Transverse colon (tissue), 4 donors: ENCODE measurements at places on chromosomes 3 and 15.
A peak's percentile ranks its signal among the peaks of the same experiment; 100 is the strongest.

- DNase-seq, result no peak
Measured at GRCh38 chr3:23068016-23068728, 135.0 kb upstream of the UBE2E2 start.

DNA sequence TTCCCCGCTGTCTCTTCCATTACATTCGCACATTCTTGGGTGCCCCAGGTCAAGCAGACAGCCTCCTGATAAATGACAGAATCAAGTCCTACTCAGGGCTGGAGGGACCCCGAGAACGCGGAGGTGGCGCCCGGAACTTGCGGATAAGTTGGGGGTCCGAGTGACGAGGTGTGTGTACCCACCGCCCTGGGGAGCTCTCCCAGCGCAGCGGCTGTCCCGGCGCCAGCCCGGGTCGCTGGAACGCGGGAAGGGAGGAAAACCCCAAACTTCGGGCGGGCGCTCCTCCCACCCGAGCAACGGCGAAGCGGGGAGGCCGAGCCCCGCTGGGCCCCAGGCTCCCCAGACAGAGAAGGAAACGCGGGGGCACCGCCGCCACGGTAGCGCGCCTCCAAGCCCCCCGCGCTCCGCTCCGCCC lies 550 bp downstream of the CLN6 start:
- DNase-seq, result no peak

GRCh38 chr3:168087539-168087938 lies 8.2 kb downstream of the GOLIM4 start:
- no peak for DNase-seq

- no peak for DNase-seq
Measured at GRCh38 chr3:43005253-43005652, 26.1 kb downstream of the GASK1A start.

DNA sequence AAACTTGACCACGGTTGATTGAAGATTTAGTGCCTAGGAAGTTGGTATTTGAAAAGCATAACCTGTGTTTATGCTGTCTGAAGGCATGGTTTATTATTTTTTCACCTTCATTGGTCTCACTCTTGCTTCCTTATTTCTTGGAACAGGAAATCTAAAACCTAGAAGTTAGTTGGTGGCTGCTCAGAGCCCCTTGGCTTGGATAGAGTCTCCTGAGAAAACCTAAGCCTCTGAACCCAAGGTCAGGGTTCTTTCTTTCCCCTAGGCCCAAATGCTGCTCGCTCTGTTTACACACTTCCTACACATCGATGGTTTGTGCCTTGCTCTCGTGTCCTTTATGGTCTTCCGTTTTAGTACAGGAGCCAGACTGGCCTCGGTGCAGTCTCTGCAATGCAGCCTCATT lies 82.2 kb downstream of the TRAK1 start:
- no peak for DNase-seq

- no peak for DNase-seq
Measured at GRCh38 chr15:74431645-74432044, 2.1 kb downstream of the SEMA7A start.

- no peak for DNase-seq
Measured at GRCh38 chr3:51955175-51955892, at the start of gene GPR62. TSS of gene GPR62 (plus strand) at chr3:51955381. CDS start at chr3:51955653, 272 bp downstream.

- no peak for DNase-seq
Measured at GRCh38 chr3:126016616-126017015, 47.6 kb downstream of the ROPN1B start.

- DNase-seq, result no peak
Measured at GRCh38 chr15:84658788-84659411, 901 bp upstream of the NMB start.

DNA sequence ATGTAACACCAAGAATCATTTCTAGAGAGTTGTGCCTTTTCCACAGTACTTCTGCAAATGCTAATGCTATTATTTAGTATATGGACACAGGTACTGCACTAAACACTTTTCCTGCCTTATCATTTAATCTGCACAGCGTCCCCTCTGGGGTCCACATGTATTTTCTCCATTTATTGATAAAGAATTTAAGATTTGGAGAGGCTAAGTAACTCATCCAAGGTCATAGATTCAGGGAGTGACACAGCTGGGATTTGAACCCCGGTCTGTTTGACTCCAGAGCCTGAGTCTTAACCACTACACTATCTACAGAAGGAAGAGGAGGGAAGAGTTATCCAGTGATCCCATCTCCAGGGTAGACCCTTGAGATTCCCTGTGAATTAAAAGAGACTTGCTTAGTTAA lies 24.9 kb upstream of the TPRG1 start:
- DNase-seq, result no peak

DNA sequence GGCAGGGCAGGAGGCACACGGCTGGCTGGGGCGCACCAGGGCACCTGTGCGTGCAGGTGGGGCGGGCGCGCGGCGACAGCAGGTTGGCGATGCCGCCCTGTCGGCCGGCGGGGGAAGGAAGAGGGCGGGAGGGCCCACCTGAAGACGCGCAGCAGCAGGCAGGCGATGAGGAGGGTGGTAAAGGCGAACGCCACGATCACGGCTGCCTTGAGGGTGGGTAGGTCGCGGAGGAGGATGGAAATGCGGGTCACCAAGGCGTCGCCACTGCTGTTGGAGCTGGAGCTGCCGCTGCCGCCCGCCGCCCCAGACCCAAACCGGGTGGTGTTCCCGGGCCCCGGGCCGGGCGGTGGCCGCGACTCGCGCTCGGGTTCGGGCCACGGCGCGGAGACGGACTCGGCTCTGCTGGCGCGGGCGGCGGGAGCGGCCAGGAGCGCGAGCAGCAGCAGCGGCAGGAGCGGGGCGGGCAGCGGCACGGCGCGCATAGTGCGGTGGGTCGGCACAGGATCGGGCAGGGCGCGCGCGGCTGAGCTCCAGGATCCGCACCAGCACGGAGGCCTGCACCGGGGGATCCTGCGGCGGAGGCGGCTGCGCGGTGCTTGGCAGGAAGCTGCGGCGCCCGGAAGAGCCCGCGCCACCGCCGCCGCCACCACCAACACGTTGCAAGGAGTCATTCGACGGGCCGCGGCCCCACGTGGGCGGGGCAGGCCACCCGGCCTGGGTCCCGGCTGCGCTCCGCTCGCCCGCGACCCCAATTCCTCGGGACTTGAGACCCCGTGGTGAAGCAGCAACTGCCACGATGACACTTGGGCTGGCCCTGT lies at the start of gene FAM174B:
FAM174B (minus strand) TSS at position 598 of the 818 bp plus-strand sequence.
- peak; percentile 38 for DNase-seq

DNA sequence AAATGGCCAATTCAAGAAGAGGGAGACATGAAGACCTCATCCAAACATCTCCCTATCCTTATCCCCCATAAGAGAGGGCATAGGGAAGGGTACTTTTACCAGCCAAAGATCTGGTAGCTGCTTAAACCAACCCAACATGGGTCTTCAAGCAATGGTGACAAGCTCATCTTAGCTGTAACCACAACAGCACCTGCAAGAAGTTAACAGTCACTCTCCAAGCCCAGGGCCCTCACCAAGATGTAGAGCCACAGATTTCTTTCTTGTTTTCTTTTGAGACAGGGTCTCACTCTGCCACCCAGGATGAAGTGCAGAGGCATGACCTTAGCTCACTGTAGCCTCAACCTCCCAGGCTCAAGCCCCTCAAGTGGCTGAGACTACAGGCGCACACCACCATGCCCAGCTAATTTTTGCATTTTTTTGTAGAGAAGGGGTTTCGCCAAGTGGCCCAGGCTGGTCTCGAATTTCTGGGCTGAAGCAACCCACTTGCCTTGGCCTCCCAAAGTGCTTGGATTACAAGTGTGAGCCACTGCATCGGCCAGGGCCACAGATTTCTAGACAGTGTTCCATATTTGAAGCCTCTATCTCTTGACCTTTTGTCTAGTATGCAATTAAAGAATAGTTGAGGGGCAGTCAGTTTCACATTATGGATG lies 57.1 kb downstream of the DHX30 start:
- DNase-seq, result peak; percentile 0

DNA sequence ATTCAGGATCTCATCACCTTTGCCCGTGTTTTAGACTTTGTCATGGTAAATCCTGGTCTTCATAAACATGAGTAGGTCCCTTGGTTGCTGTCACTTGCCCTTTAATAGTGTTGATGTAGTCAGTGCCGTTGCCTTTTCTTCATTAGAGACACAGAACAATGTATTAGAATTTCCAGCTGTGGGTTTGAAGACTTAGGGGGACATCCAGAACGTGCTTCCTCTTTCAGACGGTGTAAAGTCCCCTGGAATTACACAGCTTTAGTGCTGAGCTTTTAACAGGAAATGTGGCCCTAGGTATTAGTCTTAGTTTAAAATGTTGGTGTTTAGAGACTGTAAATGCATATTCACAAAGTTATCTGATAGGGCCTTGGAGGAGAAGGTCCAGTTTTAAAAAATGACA lies 8.8 kb upstream of the LRCH3 start:
- no peak for DNase-seq

GRCh38 chr15:57780471-57780870 lies 74.0 kb downstream of the POLR2M start:
- no peak for DNase-seq

DNA sequence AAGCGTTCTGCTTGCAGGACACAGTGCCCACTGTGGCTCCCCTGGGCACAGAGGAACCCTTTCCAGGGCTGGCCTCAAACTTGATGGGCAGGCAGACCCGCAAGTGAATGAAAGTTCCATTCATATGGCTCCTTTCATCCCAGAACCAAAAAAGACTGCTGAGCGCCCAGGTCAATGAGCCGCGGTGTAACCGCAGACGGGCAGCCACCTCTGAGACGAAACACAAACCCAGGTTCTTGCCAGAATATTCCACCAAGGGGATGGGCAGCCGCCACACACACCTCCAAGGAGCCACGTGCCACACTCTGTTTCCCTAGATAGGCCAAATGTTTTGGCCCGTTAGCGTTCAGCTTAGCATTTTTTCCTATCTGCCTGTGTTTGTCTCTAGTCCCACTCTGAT lies 82.8 kb upstream of the IGF1R start:
- DNase-seq, result no peak

GRCh38 chr3:127449486-127450212 lies 140.9 kb downstream of the TPRA1 start:
- DNase-seq, result no peak

DNA sequence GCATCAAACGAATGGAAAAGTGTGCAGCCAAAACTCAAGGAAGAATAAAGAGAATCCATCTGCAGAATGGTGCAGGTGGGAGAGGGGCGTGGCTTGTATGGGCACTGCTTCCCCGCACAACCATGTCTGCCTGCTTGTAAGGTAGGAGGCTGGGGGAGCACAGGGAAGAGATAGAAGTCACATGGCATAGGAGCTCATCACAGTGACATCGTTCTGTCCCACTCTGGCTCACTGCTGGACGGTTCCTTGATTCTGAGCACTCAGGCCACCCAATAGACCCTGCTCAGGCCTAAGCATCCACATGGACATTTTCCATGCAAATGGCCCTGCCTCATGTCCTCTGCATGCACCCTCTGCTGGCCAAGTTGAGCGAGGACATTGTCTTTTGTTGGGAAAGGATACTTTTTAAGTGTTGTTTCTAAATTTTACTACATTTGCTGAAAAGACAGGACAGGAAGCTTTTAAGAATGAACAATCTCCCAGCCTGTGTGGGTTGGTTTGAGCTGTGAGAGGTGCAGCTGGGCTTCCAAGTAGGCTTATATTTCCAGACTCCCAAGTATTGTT lies 3.1 kb downstream of the MYLK start:
- DNase-seq, result no peak

GRCh38 chr3:148360051-148360450 lies 337.7 kb upstream of the AGTR1 start:
- no peak for DNase-seq

DNA sequence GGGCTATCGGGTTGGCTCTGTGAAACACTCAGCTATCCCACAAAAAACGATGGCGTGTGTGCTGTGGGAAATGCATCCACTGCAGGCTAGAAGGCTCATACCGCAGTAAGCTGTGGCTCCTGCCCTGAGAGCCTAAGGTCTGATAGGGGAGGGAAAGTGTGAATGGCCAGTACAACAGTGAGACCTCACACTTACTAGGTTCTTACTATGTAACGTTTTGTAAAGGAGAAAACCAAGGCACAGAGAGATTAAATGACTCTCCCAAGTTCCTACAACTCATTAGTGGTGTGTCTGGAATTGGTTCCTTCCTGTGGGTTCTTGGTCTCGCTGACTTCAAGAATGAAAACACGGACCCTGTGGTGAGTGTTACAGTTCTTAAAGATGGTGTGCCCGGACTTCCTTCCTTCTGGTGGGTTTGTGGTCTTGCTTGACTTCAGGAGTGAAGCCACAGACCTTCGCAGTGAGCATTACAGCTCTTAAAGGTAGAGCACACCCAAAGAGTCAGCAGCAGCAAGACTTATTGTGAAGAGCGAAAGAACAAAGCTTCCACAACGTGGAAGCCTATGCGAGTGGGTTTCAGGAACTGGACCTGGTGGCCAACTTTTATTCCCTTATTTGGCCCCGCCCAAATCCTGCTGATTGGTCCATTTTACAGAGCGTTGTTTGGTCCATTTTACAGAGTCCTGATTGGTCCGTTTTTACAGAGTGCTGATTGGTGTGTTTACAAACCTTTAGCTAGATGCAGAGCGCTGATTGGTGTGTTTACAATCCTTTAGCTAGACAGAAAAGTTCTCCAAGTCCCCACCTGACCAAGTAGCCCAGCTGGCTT lies 161.7 kb downstream of the POLR2M start:
- no peak for DNase-seq

DNA sequence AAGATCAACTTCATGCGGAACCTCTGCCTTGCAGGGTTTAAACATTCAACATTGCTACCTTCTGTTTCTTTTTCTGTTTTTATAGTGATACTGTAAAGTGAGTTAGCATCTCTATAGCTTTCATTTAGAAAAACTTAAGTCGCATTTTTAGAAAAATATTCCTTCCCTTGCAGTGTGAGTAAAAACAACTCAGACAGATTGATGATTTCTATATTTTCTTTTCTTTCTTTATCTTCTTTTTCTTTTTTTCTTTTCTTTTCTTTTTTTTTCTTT lies 2.8 kb upstream of the MEIS2 start:
- DNase-seq, result no peak

DNA sequence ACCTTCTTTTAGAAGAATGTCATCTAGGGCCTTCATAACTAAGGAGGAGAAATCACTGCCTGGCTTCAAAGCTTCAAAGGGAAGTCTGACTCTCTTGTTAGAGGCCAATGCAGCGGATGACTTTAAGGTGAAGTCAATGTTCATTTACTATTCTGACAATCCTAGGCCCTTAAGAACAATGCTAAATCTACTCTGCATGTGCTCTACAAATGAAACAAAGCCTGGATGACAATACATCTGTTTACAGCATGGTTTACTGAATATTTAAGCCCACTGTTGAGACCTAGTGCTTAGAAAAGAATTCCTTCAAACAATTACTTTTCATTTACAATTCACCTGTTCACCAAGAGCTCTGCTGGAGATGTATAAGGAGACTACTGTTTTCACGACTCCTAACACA lies 160.4 kb upstream of the EPHA3 start:
- DNase-seq, result no peak

DNA sequence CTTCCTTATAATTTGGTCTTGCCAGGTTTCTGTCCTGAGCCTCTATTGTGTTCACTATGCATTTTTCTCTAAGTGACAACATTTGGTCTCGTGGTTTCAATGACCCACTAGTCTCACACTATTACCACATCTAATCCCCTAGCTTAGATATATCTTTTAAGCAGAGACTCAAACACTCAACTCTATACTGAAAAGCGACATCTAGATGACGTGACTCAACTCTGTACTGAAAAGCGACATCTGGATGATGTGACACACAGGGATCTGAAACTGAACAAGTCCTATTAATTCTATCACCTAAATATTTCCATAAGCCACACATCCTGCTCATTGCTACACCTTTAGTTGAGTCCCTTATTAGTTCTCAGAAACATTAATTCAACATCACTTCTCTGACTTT lies 141.7 kb upstream of the MBNL1 start:
- DNase-seq, result no peak
